T1000 (cell line): ENCODE measurements at places on chromosomes 11 and 22.

GRCh38 chr11:119369132-119369925 lies 12.2 kb downstream of the USP2 start:
- no peak for DNase-seq

DNA sequence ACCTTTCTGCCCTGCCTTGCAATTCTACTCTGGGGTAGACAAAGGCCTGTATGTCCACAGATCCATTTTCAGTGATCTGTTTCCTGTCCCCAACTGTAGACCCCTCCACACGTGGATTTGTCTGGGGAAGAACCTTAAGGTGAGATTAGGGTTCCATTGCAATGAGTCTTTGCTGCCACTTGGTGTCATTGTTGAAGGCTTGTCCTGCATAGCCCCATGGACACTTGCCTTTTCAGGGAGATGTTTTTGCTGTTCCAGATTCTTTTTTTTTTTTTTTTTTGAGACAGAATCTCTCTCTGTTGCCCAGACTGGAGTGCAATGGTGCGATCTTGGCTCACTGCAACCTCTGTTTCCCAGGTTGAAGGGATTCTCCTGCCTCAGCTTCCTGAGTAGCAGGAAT lies 21.8 kb downstream of the SERPING1 start:
- no peak for DNase-seq

DNA sequence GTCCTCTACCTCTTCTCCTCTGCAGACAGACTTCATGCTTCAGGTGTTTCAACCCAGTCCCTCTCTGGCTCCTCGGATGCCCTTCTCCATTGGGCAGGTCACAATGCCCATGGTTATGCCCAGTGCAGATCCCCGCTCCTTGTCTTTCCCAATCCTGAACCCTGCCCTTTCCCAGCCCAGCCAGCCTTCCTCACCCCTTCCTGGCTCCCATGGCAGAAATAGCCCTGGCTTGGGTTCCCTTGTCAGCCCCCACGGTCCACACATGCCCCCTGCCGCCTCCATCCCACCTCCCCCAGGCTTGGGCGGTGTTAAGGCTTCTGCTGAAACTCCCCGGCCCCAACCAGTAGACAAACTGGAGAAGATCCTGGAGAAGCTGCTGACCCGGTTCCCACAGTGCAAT lies 9.3 kb upstream of the BACE1-AS start:
- no peak for DNase-seq

- no peak for DNase-seq
Observed at GRCh38 chr22:27307545-27308247, 493.9 kb downstream of the MN1 start.

GRCh38 chr22:42368379-42369249 lies 63.6 kb downstream of the NFAM1 start:
- no peak for DNase-seq

DNA sequence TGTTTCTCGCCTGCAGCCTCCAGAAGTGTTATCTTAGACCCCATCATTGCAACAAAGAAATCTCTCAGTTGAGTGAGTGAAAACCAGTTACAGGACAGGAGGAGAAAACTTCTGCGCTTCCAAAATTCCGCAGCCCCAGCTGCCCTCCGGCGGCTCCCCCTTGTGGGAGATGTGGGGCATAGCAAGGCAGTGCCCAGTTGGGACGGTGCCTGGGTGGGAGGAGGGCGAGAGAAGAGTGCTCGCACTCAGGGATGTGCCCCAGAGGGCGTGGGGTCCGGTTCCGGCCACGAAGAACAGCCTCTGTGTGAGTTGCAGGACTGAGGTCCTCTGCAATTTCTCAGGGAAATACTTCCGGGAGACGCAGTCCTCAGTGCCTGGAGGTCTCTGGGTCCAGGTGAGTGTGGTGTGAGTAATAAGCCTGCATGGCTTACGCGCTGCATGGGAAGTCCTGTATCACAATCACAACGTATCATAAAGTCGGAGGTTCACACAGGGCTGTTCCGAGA lies 87.0 kb upstream of the BLID start:
- DNase-seq: peak; percentile 53

- no peak for DNase-seq
Observed at GRCh38 chr22:49170053-49170452, 657.6 kb downstream of the BRD1 start.

DNA sequence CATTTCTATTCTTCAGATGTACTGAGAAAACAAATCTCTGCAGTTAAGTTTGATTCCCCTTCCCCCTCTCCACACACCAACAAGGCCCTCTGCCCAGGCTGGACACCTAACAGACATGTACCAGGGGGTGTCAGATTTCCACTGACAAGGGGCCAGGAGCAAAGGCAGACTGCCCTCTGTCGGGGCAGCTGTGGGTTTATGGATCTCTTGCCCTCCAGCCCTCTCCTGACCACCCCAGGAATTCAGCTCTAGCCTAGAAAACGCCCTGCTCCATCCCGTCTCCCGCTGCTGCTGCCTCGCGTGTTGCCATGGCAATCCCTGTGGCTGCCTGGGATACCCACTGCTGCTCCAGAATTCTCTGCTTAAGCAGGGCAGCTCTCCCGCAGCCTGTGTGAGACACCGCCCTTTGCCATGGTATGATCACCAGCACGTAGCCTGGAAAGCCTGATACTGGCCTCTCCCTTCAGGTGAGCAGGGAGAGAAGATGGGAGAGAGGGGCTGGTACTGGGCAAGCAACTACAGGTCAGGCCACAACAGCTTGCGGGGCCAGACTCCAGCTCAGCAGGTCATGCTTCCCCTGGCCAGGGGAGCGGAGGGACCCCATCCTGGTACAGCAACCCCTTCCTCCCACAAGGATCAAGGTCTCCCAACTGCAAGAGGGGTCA lies 41.6 kb downstream of the BUD13 start:
- DNase-seq: no peak

GRCh38 chr11:72787216-72788104 lies 6.4 kb downstream of the STARD10 start:
- DNase-seq: no peak

DNA sequence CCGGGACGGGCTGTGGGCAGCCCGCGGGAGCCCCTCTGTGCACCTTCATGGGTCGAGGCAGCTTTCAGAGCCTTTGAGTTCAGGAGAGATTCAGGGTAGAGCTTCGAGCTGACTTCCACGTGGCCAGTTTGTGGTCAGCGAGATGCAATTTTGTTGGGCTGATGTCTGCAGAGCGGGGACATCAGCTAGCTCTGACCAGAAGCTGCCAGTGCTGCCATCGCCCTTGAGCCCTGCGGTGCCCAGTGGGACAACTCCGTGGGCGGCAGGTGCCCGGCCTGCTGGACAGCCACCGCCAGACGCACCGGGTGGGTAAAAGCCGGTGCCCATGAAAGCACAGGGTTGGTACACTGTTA lies 719 bp downstream of the TALDO1 start:
- no peak for DNase-seq

DNA sequence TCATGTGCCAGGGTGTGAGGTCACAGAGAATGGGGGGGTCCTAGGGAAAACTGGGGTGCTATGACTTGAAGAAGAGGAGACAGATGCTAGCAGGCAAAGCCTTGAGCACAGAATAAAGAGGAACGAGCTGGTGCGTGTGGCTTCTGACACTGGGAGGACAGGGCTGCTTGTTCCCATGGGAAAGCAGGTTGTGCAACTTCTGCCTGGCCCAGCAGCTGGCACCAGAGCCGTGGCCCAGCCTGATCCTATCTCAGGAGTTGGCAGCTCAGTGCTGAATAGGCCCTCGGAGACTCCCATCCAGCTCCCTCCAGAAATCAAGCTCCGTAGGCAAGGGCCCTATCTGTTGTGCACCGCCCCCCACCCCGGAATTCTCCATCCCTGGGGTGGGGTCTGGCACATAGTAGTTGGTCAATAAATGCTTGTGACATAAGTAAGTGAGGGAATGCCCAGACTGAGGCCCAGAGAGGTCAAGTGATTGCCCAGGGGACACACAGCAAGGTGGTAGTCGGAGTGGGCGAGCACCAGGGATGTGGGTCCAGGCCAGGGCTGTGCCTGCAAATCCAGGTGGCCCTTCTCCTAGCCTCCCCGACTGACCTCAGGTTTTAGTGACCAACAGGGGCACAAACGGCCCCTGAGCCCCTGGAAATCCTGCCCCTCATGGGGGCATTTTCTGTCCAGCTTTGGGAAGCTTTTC lies 19.5 kb upstream of the FADD start:
- DNase-seq: no peak

- no peak for DNase-seq
Observed at GRCh38 chr11:7677796-7678201, 4.5 kb upstream of the CYB5R2 start.

DNA sequence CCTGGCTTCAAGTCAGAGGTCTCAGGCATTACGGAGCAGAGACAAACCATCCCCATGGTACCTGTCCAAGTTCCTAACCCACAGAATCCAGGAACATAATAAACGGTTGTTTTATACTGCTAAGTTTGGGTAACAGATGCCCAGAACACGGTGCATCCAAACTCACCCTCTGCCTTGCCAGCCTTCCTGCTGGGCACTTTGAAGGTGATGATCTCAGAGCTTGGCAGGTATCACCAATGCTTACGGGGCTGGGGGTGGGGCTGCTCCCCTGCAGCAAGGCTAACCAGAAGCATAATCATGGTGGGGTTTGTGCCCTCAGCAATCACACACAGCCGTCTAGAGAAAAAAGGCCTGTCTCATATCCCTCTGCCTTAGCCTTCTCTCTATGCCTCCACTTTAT lies 27.1 kb downstream of the DKK3 start:
- DNase-seq: no peak

- DNase-seq: no peak
Observed at GRCh38 chr22:36948273-36949225, 35.1 kb downstream of the CSF2RB start.

DNA sequence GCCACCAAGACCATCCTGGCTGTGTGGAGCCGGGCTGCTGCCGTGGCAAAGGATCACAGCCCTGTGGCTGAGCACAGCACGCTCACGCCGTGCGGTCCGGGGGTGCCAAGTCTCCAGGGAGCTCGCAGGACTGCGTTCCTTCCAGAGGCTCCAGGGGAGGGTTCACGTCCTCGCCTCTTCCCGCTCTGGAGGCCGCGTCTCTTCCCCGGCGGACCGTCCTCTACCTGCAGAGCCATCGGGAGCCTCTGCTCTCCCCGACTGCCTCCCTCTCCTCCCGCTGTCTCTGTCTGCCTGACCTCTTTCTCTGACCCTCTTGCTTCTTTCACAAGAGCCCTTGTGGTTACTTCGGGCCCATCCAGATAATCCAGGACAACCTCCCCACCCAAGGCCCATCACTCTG lies 11.4 kb upstream of the MUC5AC start:
- DNase-seq: no peak

DNA sequence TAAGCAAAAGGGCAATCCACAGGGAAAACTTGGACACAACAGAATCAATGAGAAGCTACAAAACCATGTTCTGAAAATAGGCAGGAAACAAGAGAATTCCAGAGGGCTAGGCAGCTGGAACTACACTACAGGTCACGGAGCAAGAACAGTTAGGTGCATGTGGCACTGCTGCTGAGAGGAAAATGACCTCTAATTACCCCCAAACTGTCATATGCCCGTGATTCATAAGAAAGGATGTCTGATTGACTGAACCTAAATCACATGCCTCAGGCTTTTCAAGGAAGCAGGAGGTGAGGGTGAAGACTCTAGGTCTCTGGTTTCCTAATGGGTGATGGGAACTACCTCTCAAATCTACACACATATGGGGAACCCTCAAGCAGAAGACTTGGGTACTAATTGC lies 17.9 kb upstream of the RRAS2 start:
- DNase-seq: no peak

GRCh38 chr11:65445101-65445603 lies 22.6 kb downstream of the NEAT1 start:
- no peak for DNase-seq

DNA sequence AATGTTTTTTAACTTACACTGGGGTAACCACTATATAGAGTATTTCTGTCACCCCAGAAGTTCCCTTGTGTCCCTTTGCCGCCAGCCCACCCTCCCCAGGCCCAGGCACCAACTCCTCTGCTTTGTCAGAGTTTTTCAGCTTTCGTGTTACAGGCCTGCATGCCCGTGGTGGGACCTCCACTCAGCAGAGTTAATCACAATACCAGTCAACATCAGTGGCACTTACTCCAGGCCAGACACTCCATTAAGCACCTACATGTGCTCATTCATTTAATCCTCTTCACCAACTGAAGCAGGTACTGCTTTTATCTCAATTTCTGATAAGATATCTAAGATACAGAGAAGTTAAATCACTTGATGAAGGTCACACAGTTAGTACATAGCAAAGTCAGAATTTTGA lies 63.3 kb downstream of the LIF start:
- DNase-seq: no peak

DNA sequence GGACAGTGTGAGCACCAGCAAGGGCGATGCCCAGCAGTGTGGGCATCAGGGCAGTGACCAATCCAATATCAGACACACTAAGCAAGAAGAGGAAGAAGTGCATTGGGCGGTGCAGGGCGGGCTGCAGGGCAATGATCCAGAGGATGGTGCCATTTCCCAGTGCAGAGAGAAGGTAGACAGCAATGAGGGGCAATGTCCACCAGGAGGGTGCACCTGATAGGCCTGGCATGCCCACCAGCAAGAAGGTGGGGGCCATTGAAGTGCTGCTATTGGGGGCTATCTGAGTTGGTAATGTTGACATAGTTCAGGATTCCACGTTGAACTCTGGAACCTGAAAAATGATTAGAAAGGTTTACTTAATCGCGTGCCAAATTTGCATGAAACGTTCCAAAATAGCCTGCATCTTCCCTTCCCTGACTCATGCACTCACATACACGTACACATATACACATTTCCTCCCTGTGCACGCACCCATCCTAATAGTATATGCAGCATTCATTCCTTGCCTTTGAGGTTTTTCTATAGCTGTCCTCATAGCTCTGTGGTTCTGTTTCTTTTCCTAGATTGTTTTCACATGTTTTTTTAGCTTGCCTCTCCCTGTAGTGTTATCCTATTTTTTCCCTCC lies at the start of gene OR51S1:
TSS of gene OR51S1 (minus strand) at position 301 of the 625 bp plus-strand sequence. CDS start at position 301, 0 bp downstream.
- DNase-seq: no peak

GRCh38 chr11:46112961-46113607 lies 8.2 kb downstream of the PHF21A start:
- DNase-seq: no peak

DNA sequence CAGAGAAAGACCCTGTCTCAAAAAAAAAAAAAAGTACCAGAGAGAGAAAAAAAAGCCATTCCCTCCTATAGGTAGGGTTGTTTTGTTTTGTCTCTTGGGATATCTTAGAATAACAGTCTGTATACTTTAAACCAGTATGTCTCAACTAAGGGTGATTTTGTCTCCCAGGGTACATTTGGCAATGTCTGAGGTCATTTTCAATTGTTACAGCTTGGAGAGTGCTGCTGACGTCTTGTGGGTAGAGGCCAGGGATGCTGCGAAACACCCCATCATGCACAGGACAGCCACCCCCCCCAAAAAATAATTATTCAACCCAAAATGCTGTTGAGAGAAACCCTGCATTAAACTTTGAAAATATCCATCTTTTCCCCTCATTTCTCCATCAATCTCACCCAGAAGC lies 56.1 kb upstream of the CRTAM start:
- DNase-seq: no peak

DNA sequence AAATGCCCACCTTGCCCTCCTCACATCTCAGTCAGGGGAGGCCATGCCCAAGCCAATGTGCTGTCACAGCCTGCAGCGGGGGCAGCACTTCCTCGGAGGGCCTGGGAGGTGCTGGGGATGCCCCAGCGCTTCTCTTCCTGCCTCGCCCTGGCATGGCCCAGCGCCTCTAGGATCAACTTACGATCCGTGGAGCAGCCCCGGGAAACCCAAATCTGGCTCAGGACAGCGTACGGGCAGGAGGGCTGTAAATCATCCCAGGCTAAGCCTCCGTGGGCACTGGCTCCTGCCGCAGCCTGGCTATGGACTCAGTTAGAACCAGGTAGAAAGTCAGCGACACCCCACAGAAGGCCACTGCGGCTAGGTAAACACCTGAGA lies 60.9 kb upstream of the EMID1 start:
- DNase-seq: no peak
